Stimulated activated CD8-positive, alpha-beta memory T cell treated with anti-CD3 and anti-CD28 coated beads, Interleukin-2, amount 100 ng/mL, for 48 hours (primary cell): ENCODE measurements at places on chromosomes 1 and 21.
A peak's percentile ranks its signal among the peaks of the same experiment; 100 is the strongest.

DNA sequence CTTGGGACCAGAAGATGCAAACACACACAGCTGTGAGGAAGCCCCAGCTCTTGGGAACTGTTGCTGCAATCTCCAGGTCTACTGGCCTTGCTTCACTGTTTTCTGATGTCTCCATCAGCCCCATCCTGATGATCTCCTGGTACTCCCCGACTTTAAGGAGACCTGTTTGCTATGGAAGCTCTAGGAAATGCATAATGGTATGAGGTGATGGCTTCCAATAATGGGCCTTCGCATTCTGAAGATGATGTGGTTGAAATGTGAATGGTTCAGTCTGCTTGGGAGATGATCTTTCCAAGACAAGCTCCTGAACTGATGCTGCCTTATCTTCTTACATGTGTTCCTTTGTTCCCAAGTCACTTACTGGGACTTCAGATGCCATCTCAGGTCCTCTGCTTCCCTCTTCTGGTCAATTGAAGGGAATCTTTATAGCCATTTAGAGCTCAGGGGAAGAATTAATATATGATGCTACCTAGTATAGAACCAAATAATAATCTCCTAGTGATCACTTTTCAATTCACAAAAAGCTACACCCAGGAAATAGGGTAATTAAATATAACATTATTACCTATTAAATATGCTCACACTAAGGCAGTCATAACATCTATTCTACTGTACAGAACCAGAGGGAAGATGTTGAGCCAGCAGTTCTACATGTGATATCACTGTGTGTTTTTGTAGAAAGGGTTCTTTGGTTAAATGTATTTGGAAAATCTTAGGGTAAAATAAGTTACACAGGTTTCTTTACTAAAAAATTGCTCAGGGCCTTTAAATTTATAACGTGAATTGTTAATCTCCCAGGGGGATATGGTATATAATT lies 73.9 kb upstream of the VTCN1 start:
- DNase-seq = no peak

DNA sequence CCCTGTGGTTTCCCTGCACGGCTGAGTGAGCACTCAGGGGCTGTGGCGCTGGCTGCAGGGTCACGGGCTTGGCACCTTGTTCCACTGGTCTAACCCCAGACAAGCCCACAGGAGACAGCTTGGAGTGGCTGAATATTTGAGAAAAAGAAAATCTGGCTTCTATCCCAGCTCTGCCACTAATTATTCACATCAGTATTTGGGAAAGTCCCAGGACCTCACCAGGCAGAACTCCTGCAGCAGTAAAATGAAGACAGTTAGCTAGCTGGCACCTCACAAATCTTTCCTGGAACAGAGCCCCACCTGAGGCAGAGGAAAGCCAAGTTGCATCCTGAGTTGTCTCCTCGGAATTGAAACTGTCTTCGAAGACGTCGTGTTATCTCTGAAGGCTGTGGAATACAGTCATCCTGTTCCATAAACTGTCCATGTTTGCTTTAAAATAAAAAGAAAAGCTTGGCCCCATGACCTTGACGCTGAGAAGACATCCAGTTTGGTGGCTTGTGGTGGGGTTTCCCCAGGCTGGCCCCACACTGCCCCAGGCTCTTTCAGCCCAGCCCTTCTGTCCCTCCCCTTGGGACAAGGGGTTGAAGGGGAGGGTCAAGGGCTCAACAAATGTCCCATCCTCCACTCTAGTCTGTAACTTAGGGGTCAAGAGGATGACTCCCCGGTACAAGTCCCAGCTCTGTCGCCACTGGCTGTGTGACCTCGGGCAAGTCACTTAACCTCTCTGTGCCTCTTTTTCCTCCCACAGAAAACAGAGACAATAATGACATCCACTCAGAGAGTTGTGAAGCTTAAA lies 93.8 kb upstream of the TMPRSS2 start:
- no peak for DNase-seq

DNA sequence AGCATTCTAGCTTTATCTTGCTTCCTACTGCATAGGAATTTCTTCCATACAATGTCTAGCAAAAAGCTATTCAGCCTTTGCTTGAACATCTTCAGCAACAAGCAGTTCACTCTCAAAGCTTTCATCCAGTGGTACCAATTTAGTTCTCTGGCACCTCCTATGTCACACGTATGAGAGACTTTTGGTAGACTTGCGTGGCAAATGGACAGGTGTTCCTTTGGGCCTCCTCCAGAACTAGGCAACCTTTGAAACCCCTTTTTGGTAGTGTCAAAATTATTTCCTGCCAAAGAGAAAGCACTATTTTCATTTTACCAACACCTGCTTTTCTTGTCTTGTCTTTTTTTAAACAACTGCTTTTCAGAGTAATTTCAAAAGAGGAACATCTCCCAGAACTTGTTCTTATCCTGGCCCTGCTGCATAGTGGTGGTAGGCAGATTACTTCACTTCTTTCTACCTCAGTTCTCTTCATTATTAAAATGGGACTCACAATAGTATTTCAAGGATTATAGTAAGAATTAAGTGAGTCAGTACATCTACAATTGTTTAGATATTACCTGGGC lies 122.4 kb downstream of the MAST2 start:
- DNase-seq = no peak

- no peak for DNase-seq
These were observed 468.7 kb downstream of the PTBP2 start for GRCh38 chr1:97190326-97190725.

GRCh38 chr1:229657993-229658755 lies 32.1 kb downstream of the URB2 start:
- no peak for DNase-seq

- no peak for DNase-seq
These were observed at the start of gene DRAXIN for GRCh38 chr1:11691302-11691914. Gene DRAXIN (plus strand): TSS chr1:11691710. CDS start chr1:11706259, 14,549 bp downstream.

- peak; percentile 49 for DNase-seq
These were observed 106.4 kb downstream of the TBX19 start for GRCh38 chr1:168386949-168387586.

DNA sequence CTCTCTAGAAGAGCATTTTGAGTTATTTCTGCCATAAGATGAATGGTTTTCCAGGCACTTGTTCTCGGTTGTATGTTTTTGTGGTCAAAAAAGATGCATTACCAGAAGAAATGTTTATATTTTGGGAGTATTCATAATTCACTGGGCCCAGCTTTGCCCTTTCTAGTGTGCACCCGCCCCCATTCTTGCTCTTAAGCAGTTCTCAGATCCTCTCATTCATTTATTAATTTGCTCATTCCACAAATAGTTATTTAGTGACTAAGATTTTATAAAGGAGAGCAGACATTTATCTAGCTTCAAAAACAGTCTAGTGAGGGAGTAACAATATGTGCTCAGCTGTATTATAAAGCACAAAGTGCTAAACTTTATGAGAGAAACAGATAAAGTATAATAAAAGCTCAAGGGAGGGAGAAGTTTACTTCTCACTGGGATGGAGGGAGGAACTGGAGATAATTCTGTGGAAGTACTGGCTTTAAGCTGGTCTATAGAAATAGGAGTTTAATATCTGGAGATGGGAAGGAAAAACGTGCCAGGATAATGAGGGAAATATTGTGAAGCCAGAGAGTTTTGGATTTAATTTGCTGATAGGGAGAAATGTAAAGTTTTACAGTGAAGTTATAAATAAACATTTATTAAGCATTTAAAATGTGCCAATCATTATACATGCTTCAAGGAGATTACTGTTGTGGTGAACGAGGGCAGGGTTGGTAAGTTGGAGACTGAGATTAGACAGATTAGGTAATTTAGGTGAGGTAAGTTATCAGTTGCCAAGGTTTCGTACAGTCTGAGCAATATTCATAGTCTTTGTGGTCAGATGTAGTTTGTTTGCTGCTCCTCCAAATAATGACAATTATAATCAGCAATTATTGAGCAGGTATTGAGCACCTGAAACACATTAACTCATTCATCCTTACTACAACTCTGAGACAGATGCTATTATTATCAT lies 9.1 kb upstream of the MACF1 start:
- no peak for DNase-seq

GRCh38 chr1:1171161-1171545 lies 2.5 kb upstream of the TTLL10 start:
- no peak for DNase-seq

GRCh38 chr1:172775606-172776005 lies 116.7 kb downstream of the FASLG start:
- DNase-seq = no peak

GRCh38 chr1:91769742-91770141 lies 116.2 kb downstream of the TGFBR3 start:
- no peak for DNase-seq

DNA sequence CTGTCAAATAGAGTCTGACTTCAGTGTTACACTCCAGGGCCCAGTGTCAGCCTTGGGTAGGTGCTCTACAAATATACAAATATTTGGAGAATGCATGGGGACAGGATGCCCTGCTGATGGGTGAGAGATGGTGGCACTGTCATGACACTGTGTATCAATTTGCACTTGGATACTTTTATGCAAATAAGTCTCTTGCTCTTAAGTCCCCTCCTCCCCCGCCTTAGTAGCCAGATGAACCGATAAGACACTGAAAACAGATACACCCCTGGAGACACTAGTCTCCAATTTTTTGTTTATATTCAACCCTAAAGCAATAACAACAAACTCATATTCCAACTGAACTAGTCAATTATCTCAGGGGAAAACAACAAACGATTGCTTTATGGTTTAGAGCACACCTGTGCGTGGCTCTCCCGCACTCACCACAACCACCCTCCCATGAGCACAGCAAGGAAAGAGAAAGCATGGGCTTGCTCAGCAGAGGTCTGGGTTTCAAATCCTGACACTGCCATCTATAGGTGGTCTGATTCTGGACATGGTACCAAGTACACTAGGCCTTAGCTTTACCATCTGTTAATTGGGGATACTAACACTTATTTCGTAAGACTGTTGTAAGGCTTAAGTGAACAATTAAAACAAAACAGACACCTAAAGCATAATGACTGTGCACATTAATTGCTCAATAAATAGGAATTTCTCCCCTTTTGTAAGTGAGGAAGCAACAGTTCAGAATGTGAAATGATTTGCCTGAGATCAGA lies 50.3 kb downstream of the HIVEP3 start:
- DNase-seq = no peak

- no peak for DNase-seq
These were observed 245.4 kb downstream of the KCNJ6 start for GRCh38 chr21:37670883-37671282.

GRCh38 chr21:44423312-44423821 lies 31.9 kb upstream of the LRRC3 start:
- no peak for DNase-seq

- no peak for DNase-seq
These were observed 63.7 kb downstream of the NAV1 start for GRCh38 chr1:201602413-201603265.

GRCh38 chr1:30695439-30695841 lies 27.9 kb downstream of the MATN1 start:
- no peak for DNase-seq

DNA sequence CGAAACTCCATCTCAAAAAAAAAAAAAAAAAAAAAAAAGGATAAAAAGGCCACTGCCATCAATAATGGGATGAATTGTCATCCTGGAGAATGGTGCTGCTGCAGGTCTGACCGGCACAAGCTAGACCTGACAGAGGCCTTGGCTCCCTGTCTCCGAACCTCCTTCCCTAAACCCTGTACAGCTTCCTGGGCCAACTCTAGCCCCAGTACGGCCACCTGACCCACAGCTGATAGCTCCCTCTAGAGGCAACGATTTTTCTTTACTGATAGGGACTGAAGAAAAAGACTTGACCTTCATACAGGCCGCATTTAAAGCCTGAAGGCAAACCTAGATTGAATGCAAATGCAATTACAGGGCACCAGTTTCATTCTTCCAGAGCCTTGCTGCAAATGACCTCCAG lies 30.7 kb downstream of the NOL9 start:
- DNase-seq = no peak

DNA sequence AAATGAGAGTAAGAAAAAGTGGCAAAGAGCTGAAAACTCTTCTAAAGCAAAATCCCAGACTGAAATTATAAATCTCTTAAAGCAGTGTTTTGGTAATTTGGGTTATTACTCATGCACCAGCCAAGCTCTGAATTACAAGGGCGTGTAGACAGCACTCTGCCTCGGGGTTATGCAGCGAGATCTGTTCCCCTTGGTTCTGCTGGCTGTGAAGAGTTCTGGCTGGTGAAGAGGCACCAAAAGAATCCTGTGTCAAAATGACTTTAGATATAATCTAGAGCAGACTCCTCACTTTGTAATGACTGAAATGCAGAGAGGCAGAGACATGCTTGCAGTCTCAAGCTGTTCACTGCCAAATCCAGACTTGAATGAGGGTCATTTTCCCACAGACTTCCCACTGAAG lies 461.8 kb upstream of the CXADR start:
- no peak for DNase-seq

- DNase-seq = no peak
These were observed 8.9 kb downstream of the IFFO2 start for GRCh38 chr1:18947570-18947969.
